ENCODE measurements at places on chromosomes 7 and 10.

- DNase-seq: no peak
Measured at GRCh38 chr10:96176985-96177384, 46.9 kb downstream of the ZNF518A start.

DNA sequence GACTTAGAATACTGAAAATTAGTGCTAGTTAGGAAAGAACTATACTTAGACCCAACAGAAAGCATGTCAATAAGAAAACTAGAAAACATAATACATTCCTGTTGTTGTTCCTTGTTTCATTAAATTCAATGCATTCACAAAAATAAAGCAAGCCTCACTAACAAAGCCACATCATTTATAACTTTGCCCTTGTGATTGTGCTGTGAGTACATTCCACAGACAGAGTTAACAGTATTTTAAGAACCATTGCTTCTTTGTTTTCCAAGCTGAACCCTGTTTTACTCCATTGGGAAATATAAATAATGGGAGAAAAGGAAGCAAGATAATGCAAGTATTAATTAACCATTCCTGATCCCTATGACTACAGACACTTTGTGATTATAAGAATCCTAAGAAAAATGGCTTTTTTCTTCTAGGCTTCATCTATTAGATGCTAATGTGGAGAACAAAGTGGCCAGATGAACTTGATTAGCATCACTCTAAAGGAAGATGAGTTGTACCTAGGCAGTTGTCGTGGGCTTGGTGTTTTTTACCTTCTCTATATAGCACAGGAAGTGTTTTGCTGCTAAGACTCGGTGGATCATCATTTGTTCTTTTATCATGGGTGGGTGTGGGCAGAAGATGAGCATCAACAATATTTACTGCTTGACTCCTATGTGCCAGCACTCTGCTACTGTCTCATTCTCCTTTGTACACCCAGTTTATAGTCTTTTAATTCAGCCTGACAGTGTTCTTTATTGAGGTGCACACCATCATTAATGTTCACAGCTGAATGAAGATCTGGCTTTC is 34.2 kb upstream of the ZNRF2 start:
- DNase-seq: peak; percentile 20

GRCh38 chr7:131365838-131366237 is 38.2 kb downstream of the MKLN1 start:
- no peak for DNase-seq

GRCh38 chr10:42997151-42997848 is 79.6 kb upstream of the RET start:
- no peak for DNase-seq

- DNase-seq: peak; percentile 61
Measured at GRCh38 chr10:114821915-114822443, 399 bp downstream of the FHIP2A start.

GRCh38 chr10:103720328-103720963 is 134.9 kb downstream of the SH3PXD2A start:
- DNase-seq: no peak

DNA sequence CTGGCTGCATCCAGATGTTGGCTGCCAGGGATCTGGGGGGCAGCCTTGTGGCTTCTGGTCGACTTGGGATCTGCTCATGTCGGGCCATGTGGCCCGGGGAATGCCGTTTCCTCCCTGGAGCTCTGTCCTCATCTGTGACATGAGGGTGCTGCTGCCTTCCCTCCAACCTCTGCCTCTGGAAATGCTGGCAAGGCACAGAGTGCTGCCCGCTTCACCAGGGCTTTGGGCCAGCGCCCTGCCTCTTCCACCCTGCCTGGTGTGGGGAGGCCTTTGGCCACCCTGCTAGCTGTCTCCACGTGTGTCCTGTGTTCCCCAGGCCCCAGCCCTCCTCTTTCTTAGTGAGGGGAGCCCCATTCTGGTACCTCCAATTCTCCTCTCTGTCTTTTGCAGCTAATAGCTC is 5.8 kb upstream of the SMARCD3 start:
- no peak for DNase-seq

GRCh38 chr10:33506838-33507661 is 172.6 kb upstream of the NRP1 start:
- no peak for DNase-seq

DNA sequence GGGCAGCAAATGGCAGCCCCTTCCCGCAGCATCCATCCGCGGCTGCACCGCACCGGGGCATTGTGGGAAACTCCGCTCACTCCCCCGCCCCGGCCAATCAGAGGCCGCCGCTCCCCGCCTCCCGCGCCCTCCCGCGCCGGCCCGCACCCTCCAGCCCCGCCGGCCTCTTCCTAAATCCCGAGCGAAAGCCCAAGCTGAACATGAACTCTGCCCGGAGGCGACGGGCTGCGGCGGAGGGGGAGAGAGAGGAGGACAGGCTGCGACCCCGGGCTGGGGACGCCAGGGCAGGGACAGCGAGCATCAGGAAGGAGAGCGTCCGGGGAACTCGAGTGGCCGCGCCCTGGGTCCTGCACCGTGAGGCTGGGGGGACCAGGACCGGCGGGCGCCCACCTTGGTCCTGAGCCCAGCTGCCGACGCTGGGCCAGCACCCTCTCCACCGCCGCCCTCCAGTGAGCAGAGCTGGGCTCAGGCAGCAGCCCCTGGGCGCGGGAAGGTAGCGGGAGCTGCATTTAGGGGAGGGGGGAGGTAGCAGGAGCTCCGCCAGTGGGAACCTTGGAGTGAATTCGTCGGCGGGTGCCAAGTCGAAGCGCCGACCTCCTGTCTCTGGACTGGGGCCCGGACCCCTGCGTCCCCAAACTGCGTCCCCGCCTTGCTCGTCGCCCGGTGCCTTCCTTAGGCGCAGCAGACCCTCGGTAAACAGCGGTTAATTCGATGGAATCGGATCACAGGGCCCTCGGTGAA is at the start of gene DGKI:
Gene DGKI (minus strand): TSS at position 148 of the 741 bp plus-strand sequence.
- DNase-seq: no peak

GRCh38 chr10:71093531-71093930 is 118.8 kb upstream of the UNC5B start:
- DNase-seq: no peak

GRCh38 chr10:101492205-101492604 is 95.9 kb downstream of the POLL start:
- no peak for DNase-seq

GRCh38 chr10:104580774-104581675 is 60.1 kb upstream of the SORCS3 start:
- DNase-seq: peak; percentile 58

DNA sequence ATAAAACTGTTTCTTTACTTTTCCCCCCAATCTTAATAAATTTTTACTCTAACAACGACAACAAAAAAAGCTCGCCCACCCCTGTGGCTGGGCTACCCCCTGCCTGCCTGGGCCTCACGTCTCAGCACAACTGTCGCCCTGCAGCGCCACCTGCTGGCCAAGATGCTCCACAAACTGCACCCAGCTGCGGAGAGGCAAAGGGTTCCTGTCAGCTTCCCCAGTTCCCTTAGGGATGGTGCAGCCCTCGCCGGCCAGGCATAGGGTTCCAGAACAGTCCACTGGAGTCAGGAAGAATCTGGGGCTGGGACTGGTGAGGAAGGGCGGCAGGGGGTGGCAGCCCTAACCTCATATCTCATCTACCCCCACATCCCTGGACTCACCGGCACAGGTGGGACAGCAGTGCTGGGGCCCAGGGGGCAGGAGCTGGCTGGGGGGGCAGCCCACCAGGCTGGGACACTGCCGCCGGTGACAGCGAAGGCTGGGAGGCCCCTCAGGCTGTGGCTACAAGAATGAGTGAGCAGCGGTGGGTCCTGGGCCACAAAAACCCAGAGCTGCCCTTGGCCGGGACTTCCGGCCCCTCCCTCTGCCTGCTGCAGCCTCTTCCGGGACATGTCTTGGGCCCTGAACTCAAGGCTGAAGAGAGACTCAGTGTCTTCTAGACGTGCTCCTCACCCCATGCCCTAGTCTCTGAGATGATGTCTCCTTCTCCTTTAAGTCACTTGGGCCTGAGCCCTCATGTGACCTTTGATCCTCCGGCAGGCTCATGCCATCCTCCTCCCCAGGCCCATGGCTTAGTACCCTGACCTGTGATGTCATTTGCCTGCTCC is 21.2 kb downstream of the ATP6V1F start:
- peak; percentile 76 for DNase-seq

- DNase-seq: no peak
Measured at GRCh38 chr7:127678337-127678736, 26.3 kb downstream of the SND1 start.

DNA sequence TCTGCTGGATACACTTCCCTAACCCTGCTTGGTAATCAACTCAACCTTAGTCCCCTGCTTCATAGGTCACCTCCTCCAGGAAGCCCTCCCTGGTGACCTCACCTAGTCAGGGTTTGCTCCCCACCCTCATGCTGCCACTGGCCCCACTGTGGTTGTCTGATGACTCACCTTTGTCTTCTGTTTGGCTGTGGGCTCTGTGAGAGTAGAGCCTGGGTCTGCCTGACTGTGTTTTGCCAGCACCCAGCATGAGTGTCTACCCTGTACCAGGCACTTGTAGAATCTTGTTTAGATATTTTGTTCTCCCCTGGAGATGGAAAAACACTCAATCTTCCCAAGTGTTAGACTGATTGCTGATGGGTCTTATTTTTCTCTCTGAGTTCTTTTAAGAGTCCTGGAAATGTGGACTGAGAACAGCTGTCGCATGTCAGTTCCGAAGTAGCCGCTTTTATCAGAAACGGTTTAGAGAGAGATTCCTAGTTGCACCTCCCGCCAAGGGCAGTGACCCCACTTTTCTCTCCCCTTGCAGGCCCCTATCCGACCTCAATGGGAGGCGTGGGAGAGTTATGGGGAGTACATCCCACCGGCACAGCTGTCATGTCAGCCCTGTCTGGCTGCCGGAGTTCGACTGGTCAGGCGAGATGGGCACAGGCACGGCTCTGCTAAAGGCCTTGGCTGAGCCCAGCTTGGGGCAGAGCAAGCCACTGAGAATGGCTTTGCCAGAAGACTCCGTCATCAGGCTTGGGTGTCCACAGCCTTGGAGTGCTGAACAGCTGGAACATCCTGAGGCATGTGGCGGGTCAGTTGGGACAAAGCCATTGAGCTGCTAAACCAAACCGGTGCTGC is 134.3 kb downstream of the GRK5 start:
- DNase-seq: no peak

DNA sequence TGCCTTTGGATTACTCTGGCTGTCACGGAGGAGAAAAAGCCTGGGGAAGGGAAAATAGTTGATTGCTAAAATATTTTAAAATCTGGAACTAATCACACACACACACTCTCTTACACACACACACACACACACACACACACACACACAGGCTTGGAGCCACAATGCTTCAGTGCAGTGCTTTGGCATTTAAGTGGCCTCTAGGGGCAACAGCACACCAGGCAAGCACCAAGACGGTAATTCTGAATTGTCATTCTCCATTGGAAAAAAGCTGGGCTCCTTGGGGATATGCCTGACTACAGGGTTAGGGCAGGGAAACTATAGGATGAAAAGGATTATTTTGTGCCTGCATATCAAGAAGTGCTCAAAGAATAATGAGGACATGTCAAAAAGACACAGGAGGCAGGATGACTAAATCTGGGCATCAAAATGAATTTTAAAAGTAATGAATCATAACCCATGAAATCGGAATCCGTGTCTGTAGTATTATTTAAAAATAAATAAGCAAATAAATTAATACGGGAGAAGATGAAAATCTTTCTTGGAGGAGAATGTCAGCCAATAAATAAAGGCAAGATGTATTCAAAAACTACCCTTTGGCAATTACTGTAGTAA is 30.4 kb upstream of the DDC start:
- DNase-seq: peak; percentile 34

DNA sequence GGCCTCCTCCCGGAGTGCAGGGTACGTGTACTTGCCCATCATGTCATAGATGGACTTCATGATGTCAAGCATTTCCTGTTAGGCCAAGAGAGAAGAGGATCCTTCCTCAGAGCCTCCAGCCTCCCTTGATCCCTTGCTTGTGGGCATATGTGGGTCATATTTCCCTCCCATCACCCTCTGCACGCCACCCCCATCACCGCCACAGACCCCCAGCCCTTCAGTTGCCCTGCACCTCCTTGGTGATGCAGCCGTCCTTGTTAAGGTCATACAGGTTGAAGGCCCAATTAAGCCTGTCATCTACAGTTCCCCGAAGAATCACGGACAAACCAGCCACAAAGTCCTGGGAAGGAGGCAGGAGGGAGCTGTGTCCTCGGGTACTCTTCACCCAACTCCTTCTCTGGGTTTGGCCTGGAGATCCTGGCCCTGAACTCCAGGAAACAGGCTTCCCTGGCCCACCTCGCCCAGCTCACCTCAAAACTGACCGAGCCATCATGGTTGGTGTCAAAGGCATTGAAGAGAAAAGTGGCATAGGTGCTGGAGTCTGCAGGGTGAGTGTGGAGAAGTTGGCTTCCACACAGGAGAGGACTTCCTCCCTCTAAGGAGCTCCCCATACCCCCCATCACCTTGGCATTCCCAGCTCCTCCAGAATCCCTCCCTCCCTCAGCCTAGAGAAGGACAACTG is 9.8 kb upstream of the OGA start:
- DNase-seq: no peak

DNA sequence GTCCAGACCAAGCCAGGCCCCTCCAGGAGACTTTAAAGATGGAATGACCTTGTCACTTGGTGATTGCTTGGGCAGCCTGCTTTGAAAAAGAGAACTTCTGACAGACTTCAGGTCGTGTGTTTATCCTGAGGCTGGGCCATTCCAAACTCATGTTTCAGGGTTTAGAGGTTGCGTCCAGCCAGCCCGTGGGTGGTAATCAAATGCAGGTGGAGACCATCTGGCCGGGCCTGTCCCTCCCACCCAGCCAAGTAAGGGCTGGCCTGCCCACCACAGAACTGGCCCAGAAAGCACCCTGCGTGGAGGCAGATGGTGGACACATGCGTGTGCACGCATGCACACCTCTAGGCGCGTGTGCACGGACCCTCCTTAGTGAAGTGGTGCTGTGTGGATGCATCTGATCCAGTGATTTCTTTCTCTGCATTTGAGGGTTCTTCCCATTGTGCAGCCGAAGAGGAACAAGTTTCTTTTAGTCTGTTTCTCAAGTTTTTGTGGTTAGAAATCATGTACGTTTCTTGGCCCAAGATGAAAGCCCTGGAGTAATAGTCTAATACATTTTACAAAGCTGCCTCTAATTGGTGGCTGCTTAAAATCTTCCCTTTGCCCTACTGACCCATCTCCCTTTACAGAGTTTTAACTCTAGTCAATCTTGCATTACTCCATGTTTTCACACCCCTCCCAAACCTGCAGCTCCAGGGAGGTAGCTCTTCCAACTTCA is 43.0 kb downstream of the SUFU start:
- no peak for DNase-seq
